ENCODE measurements at places on chromosomes 4 and X.

GRCh38 chr4:70688795-70689231 lies 481 bp downstream of the UTP3 start:
- DNase-seq: no peak

DNA sequence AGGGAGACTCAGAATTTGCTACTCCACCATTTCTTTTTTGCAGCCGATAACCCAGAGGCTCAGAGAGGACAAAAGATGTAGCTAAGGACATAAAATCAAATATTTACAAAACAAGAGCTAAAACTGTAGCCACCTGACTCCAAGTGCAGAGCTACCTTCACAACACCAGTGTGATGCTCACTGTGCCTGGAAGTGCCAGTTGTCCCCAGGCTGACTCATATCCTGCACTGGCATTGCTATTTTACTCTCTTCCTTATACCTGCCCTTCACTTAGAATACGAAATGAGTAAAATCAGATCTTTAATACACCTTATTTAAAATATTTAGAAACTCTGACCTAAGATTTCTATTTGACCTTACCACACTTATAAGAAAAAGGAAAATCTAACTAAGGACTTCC lies 39.5 kb downstream of the SLC7A11 start:
- no peak for DNase-seq

- DNase-seq: no peak
Measured at GRCh38 chr4:41657561-41657960, 91.0 kb downstream of the PHOX2B start.

DNA sequence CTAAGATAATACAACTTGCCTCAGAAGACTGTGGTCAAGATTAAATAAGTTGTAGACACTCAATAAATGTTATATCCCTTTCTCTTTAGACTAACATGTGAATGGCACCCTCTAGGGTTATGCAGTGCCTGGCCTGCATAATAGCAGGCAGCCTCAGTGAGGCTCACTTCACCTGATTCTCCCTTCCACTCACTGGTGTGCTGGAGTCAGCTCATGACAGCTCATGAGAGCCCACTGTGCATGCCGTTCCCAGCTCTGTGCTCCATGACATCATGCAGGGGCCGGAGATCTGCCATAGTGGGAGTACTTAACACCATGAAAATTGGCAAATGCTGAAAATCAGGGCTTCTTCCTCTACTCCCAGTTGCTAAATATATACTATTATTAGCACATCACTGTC lies 64.5 kb downstream of the TEC start:
- DNase-seq: no peak

- no peak for DNase-seq
Measured at GRCh38 chr4:187617113-187617512, 378.5 kb upstream of the ZFP42 start.

DNA sequence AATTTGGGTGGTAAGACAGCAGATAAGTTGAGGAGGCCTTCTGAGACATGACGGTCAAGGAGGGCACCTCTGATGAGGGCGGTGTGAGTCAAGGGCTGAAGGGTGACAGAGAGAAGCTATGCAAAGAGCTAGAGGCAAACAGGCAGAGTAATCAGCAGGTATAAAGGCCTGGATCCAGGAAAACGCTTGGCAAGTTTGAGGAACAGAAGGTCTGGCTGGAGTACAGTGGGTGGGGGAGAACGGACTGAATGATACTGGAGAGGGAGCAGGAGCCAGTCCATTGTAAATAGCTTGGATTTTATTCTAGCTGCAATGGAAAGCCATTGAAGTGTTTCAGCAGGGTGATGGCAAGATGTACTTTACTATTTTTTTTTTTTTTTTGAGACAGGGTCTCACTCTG lies 39.3 kb downstream of the RAB33B start:
- DNase-seq: no peak

DNA sequence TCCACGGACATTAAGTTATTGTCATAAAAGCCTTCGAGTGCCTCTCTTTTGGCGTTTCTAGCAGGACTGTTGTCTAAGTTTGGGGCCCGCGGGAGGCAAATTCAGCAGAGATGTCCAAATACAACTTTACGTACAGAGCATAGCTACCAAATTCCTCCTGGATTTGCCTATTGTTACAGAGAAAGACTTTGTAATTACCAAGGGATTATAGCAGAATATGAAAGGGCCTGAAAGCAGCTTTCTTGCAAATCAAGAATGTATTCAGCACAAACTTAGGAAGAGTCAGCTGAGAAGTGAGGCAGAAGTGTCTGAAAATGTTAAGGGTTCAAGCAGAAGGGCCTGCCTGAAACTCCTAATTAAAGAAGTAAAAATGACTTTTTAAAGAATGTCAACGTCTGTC lies 1053.5 kb upstream of the TENM3 start:
- no peak for DNase-seq

- no peak for DNase-seq
Measured at GRCh38 chr4:89307446-89308160, at the start of gene GPRIN3. TSS of gene GPRIN3 (minus strand) at chr4:89307800. CDS start at chr4:89250110, 57,690 bp downstream.

DNA sequence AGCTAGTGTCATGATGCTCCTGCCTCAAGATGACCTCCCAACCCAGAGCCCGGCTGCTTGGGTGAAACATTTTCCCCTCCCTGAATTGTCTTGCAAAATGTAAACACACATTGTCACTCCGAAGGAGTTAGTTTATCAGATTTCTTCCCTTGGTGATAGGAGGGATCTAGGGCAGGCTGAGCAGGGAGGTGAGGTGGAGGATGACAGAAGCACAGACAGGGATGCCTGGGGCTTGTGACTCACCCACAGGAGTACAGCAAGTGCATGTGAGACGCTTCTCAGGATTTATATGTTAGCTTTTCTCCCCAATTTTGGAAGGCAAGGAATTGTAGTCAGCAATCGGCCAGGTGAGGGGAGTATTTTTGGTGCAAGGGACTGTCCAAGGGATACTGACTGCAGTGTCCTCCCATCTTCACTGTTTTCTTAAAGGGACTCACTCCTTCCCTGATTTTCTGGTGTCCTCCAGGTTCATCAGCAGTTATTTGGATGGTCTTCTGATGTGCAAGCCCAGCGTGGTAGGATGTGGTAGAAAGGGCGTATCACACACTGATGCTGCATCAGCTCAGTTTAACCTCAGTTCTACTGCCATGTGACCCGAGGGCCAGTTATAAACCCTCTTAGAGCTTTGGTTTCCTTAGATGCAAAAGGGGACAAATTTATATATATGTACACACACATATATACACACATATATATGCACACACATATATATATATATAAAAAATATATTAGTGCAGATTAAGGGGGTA lies 46.2 kb upstream of the IGFBP7 start:
- no peak for DNase-seq

DNA sequence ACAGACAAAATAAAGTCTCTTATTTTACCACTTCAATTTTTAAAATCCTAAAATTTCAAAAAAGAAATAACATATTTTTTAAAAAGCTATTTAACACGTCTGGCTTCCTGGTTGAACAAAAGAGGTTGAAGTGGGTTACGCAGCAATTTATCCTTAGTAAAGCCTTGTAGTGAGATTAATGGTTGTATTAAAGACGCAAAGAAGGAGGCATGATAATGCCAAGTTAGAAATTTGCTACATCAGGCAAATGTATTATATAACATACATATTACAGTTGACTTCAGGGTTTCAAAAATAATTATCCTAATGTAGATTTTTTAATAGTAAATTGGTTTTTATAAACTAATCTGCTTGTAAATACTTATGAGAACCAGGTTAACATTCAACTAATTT lies 35.3 kb downstream of the ANKRD17 start:
- no peak for DNase-seq

DNA sequence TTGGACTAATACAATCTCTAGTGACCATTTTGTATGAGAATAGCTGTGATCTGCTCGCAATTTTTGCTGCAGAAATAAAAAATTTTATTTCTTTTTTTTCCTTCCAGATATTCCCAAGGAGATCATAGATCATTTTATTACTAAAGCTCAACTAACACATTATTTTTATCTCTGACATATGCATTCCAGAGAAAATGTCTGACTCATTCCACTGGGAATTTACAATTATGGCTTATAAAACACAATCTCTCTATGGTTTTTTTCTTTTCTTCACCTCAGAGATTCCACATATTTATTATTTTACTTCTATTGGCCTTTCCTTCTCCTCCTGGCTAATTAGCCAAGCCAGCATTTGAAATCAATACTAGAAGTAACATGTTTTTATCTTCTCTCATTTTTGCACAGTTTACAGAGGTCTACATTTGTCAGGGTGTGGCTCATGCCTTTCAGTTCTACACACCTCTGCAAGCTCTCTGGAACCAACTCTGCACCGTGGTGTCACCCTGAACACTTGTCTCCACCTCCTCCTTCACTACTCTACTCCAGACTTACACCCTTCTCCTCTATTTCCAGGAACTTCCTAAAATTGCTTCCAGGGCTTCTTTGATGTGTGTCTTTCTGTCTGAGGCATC lies 59.8 kb upstream of the GPM6A start:
- DNase-seq: no peak

GRCh38 chr4:66443008-66443407 lies 772.7 kb upstream of the EPHA5 start:
- no peak for DNase-seq

- no peak for DNase-seq
Measured at GRCh38 chr4:184282895-184283654, 65.4 kb upstream of the ENPP6 start.

DNA sequence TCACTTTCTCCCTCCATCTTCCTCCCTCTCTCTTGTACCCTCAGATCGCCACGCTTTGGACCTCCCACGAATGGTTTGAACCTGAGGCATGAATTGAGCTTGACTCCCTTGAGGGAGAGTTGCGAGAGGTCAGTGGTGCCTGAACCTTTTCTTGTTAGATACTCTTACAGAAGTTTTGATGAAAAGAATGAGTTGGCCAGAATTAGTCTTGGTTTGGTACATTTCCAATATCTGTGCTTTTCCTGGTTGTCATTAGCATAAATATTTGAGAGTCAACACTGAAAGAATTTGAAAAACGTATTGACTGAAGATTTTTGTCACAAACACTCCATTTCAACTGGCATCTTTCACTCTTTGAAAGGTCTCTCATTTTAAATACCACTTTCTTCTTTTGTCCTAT lies 510.6 kb upstream of the DIPK2B start:
- DNase-seq: no peak

DNA sequence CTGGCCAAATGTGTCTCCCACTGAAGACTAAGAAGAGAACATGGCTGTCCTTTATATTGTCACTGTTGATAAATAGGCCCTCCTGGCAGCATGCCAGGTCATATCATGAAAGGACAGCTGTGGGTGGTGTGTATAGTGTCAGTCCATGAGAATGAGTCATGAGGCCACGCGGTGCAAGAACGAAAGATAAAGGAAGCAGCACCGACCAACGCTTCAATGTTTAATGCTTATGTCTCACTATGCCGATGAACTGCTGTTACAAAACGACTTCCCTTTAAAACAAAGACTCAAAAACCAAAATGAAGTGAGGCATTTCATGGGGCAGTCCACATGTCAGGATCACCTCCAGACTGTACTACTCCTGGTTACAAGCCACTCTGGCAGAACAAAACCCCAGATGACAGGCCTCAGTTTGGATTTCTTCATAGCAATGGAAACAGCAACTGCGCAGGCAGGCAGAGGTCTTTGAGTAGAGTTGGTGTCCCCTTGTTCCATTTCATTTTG lies 5.2 kb upstream of the TCEANC start:
- DNase-seq: peak; percentile 93

GRCh38 chr4:138115053-138115452 lies 127.1 kb downstream of the SLC7A11 start:
- DNase-seq: no peak
